ENCODE measurements at places on chromosomes 7 and 10. TPM values are rescaled to one million over a fixed set of nuclear protein-coding genes. Genes with fewer than 3 reads are reported as not detected.
A peak's percentile ranks its signal among the peaks of the same experiment; 100 is the strongest.

DNA sequence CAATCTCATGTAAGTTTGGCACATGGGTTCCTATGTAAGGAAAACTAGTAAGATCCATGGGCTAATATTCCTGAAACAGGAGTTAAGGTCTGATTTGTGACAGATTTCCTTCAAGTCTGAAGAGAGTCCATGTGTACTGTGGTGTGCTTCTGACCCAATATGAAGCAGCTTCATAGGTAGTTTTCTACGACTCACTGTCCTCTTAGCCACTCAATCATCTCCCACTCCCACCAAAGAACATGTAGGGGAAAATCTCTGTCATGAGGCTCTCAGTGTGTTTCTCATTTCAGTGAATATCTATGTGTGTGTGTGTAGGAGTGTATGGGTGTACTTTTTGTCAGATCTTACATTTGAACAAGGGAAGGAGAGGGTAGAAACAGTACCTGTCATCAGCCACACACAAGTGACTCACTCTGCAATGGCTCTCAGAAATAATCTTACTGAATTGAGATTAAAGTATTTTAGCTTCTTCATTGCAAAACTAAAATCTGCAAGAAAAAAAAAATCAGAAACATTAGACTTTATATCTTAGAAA is 31.1 kb downstream of the RELN start:
- H3K4me1 ChIP-seq = no peaks in the 10 kb centered on the region
- H3K36me3 ChIP-seq = no peaks in the 10 kb centered on the region
- H3K27me3 ChIP-seq = no peaks in the 10 kb centered on the region
- no peak overlapping the region for H3K27ac ChIP-seq
- no peak overlapping the region for H3K4me3 ChIP-seq

- H3K36me3 ChIP-seq = no peaks in the 10 kb centered on the region
- peak; percentile 74 for DNase-seq
- no peaks in the 10 kb centered on the region for H3K27me3 ChIP-seq
- H3K4me1 ChIP-seq = peaks cover 66% of the 10 kb centered on the region
- peak overlapping the region; percentile 70 for H3K4me3 ChIP-seq
These were observed 98.6 kb downstream of the GRK5 start for GRCh38 chr10:119305860-119306513.

DNA sequence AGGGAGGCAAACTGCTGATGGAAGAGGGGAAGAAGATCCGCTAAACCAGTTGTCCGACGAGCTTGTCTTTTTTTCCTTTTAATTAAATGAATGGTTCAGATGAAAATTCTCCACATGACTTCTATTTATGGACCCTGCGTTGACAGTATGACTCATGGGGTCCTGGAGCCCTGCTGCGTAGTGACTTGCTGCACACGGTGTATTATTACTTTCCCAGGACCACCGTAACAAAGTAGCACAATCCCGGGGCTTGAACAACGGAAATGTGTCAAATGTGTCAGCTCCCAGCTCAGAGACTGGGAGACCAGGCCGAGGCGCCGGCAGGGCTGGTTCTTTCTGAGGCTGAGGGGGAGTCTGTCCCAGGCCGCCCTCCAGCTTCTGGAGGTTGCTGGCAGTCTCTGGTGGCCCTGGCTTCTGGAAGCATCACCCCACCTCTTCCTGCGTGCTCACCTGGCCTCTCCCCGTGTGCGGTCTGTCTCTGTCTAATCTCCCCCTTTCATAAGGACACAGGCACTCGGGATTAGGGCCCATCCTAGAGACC is 33.8 kb upstream of the MNX1 start:
- no peaks in the 10 kb centered on the region for H3K27me3 ChIP-seq
- H3K36me3 ChIP-seq = no peaks in the 10 kb centered on the region
- DNase-seq = no peak
- H3K4me3 ChIP-seq = no peak overlapping the region
- no peaks in the 10 kb centered on the region for H3K4me1 ChIP-seq
- H3K27ac ChIP-seq = no peak overlapping the region

DNA sequence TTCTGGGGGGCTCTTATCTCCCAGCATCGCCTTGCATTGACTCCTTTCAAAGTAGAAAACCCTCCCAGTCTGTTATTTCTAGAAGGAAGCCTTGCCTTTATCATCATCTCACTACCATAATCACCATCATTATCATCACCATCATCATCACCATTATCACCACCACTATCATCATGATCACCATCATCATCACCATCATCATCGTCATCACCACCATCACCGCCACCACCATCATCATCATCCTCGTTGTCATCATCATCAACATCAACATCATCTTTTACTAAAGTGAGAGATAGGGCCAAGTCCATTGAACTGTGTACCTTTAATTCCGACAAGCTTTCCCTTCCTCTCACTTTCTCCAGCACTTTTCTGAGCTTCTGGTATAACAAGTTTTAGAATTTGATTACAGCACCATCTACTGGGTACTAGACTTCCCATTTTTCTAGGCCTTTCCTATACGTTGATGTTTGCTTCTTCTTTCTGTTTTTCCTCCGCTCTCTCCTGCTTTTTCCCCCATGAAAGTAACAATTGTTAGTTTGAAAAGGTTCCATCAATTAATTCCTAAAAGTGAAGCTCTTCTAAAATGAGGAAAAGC is 226.4 kb downstream of the BUB3 start:
- no peak overlapping the region for H3K27ac ChIP-seq
- no peaks in the 10 kb centered on the region for H3K4me1 ChIP-seq
- no peaks in the 10 kb centered on the region for H3K27me3 ChIP-seq
- H3K4me3 ChIP-seq = no peak overlapping the region
- no peak for DNase-seq
- H3K36me3 ChIP-seq = no peaks in the 10 kb centered on the region

DNA sequence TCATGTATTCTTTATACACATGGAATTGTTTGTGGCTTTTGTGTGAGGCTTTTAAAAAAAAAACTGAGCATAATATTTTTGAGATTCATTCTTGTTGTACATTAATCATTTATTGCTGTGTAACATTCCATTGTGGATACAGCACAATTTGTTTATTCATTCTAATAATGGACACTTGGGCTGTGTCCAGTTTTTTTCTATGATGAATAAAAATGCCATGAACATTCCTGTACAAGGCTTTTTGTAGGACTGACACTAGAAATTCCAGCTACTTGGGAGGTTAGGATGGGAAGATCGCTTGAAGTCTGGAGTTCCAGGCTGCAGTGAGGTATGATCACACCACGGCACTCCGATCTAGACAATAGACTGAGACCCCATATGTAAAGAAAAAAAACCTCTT is 254.3 kb upstream of the CACNA2D1 start:
- no peaks in the 10 kb centered on the region for H3K27me3 ChIP-seq
- no peaks in the 10 kb centered on the region for H3K36me3 ChIP-seq
- H3K4me1 ChIP-seq = no peaks in the 10 kb centered on the region
- no peak overlapping the region for H3K27ac ChIP-seq
- DNase-seq = no peak
- H3K4me3 ChIP-seq = no peak overlapping the region

ANKRD30A gene
- total RNA-seq = not detected

ZNF32 gene
- total RNA-seq = 17.7 TPM

GRCh38 chr7:93923296-93923695 is 1.8 kb downstream of the GNG11 start:
- no peak overlapping the region for H3K27ac ChIP-seq
- DNase-seq = no peak
- H3K4me1 ChIP-seq = no peaks in the 10 kb centered on the region
- H3K4me3 ChIP-seq = no peak overlapping the region

DNA sequence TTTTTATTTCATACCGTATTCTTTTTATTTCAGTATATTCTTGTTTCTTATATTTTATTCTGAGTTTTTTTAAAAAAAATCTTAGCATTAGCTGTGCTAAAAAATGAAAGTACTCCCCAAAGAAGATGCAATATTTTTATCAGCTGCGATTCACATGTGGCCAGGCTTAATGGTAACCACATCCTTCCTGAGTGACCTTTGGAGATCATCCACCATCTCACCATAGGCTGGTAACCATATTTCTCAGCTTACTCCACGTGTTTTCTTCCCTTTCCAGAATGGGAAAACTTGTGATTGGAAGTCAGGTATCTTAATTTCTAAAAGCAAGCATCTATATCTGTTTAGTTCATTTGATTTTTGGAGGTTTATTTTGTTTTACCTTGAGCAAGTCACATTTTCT is 18.8 kb upstream of the LIPM start:
- H3K27ac ChIP-seq = no peak overlapping the region
- no peaks in the 10 kb centered on the region for H3K36me3 ChIP-seq
- H3K27me3 ChIP-seq = no peaks in the 10 kb centered on the region
- no peak overlapping the region for H3K4me3 ChIP-seq
- H3K4me1 ChIP-seq = no peaks in the 10 kb centered on the region

DNA sequence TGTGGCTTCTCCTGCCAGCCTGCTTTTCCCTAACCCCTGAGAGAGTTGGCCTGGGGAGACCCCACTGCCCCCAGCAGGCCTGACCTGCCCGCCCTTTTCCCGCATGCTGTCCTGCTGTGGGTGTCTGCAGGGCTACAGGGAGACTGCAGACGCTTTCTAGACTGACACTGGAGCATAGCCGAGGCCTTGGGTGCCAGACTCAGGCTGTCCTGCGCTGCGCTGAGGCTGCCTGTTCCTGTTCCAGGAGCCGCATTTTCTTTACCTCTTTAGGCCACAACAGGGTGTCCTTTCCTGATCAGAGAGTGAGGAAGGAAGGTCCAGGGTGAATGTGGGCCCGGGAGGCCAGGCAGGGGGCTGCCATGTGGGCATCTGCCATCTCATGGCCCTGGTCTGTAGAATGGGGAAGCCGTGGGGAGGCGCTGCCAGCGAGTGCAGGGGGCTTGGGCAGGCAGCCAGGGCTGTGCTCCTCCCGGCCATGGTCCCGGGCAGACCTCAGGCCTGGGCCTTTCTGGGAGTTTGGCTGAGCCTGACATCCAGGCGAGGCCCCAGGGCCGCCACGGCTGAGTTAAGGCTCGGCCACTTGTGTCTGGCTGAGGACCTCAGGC is 3.6 kb downstream of the PWWP2B start:
- no peak overlapping the region for H3K4me3 ChIP-seq
- no peaks in the 10 kb centered on the region for H3K27me3 ChIP-seq
- H3K4me1 ChIP-seq = peaks cover 17% of the 10 kb centered on the region
- no peaks in the 10 kb centered on the region for H3K36me3 ChIP-seq
- H3K27ac ChIP-seq = no peak overlapping the region
- no peak for DNase-seq

GRCh38 chr10:102624751-102625645 is 19.3 kb upstream of the TRIM8 start:
- no peaks in the 10 kb centered on the region for H3K36me3 ChIP-seq
- no peaks in the 10 kb centered on the region for H3K4me1 ChIP-seq
- H3K4me3 ChIP-seq = no peak overlapping the region

- H3K27ac ChIP-seq = no peak overlapping the region
- H3K4me3 ChIP-seq = no peak overlapping the region
- no peaks in the 10 kb centered on the region for H3K36me3 ChIP-seq
These were observed 108.9 kb upstream of the GATA3 start for GRCh38 chr10:7945469-7946187.

- H3K4me3 ChIP-seq = no peak overlapping the region
- no peak overlapping the region for H3K27ac ChIP-seq
- H3K27me3 ChIP-seq = no peaks in the 10 kb centered on the region
- no peaks in the 10 kb centered on the region for H3K36me3 ChIP-seq
These were observed 59.4 kb upstream of the CCNY start for GRCh38 chr10:35276889-35277288.

GRCh38 chr10:32151871-32152270 is 95.6 kb upstream of the KIF5B start:
- no peak for DNase-seq
- H3K36me3 ChIP-seq = no peaks in the 10 kb centered on the region
- H3K27ac ChIP-seq = no peak overlapping the region
- H3K27me3 ChIP-seq = no peaks in the 10 kb centered on the region
- no peak overlapping the region for H3K4me3 ChIP-seq
- peaks cover 9% of the 10 kb centered on the region for H3K4me1 ChIP-seq

Data from CD8-positive, alpha-beta memory T cell (primary cell).